ENCODE measurements at places on chromosomes 4 and X. TPM values are rescaled to one million over a fixed set of nuclear protein-coding genes. Genes with fewer than 3 reads are reported as not detected.

- no peak for DNase-seq
- no peaks in the 10 kb centered on the region for H3K4me1 ChIP-seq
- H3K27ac ChIP-seq, result no peak overlapping the region
- H3K27me3 ChIP-seq, result peaks cover 17% of the 10 kb centered on the region
- no peaks in the 10 kb centered on the region for H3K36me3 ChIP-seq
These were observed 21.4 kb downstream of the HMX1 start for GRCh38 chr4:8850074-8850829.

DNA sequence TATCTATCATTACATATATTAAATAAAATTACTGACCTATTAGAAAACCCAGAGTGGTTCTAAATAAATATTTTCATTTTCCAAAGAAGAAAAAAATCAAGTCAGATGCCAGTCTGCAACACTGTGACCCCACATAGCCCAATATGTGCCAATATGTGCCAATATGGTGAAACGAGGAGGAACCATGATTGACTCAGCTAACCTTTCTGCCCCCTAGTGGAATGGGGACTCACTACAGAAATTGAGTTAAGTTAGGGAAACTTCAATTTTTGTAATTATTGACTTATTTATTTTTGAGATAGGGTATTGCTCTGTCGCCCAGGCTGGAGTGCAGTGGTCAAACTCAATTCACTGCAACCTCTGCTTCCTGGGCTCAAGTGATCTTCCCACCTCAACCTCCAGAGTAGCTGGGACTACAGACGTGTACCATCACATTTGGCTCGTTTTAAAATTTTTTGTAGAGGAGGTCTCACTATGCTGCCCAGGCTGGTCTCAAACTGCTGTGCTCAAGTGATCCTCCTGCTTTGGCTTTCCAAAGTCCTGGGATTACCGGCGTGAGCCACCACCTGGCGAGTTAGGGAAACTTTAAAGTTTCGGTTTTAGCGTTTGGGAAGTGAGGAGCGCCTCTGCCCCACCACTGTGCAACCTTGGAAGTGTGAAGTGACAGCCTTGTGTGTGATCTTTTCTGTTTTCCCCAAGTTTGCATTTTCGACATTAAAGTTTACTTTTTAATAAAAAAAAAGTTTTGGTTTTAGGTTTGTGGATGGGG lies 116.8 kb upstream of the SHISA3 start:
- no peak for DNase-seq
- H3K36me3 ChIP-seq, result no peaks in the 10 kb centered on the region
- peaks cover 9% of the 10 kb centered on the region for H3K27me3 ChIP-seq
- peaks cover 2% of the 10 kb centered on the region for H3K4me1 ChIP-seq

COL4A5 gene
- total RNA-seq, result not detected

DNA sequence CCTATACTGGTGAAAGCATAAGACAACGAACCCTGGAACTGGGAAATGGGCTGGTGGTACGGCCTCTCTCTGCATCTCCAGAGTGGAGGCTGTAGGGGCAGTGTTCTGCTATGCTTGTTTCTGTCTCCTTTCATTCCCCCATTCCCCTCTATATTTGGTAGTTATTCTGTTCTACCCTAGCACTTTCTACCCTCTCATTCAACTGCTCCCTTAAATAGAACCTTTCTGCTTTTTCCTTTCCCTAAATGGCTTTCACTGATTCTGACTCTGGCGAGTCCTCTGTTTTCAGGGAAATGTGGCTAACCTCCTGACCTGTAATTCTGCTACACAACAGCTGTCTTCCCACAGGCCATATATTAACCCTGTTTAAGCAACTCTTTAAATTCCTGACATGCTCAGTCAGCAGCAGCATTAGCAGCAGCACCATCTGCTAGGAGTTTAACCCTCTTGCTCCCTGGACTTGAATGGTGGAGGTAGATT lies 94.2 kb downstream of the CXCL13 start:
- no peak overlapping the region for H3K27ac ChIP-seq
- H3K27me3 ChIP-seq, result no peaks in the 10 kb centered on the region
- DNase-seq, result no peak
- no peak overlapping the region for H3K4me3 ChIP-seq
- no peaks in the 10 kb centered on the region for H3K4me1 ChIP-seq

TRIML1 gene
- not detected for total RNA-seq

Data from CD4-positive, alpha-beta T cell (primary cell).